AG04449 (cell line): ENCODE measurements at places on chromosomes 6 and 20.

DNA sequence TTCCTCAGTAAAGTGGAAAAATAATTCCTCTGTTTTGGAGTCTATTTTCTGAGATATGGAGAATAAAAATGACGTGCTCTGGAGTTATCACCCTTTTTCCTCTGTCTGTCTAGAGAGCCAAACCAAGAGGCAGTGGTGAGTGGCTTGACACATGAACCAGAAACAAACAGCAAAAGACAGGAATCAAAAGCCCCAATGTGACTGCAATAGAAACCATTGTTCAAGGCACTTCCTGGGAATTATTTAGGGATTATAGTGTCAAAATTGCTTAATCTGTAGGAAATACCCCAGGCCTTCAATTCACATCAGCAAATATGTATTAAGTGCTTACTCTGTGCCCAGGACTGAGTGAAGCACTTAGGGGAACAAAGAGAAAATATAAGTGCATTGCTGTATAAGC, 560.4 kb upstream of the JAG1 start:
- no peak for DNase-seq

DNA sequence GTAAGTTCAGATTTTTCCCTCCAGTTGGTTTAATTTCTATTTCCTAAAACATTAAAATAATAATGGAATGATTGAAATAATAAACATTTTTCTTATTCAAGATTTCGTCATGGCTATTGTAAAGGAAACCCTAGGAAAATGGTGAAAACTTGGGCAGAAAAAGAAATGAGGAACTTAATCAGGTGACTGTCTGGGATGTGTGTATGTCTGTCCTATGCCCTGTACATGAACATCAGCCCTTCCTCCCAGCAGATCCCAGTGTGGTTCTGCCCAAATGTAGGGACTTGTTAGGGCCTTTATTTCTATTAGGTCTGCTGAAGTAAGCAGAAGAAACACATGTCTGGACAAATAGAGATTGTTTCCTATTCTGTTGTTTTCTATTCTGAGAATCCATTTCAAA, 13.1 kb downstream of the RIOK1 start:
- no peak for DNase-seq

DNA sequence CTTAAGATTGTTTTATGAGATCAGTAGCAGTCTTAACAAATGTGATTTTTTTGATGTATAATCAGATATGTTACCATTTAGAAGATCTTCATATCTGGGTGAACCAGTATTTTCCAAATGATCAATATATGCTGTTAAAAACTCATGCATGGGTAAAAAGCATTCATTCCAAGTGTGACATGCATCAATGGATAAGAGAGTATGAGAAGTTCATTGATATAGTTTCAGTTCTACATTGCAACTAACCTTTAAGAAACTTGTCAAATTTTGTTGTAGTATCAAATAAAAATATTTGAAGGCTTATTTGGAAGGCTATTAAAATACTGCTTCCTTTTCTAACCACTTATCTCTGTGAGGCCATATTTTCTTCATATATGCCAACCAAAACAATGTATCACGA, 117.7 kb downstream of the FIG4 start:
- DNase-seq, result no peak

DNA sequence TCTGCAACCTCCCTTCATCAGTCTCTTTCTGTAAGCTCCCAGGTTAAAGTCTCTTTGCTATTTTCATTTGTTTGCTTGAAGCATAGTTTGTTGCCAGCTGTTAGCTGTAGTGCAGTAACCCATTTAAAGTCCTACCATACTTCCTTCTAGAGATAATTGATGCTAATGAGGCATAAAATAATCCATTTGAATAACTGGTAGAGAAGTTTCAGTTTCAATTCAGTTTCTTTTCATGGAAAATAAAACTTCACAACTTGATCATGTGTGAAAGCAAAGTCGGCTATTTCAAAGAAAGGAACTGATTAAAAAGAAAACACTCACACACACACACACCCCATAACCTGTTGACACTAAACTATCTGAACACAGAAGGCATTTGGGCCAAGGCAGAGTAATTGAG, 68.5 kb upstream of the TENT5A start:
- DNase-seq, result no peak

- DNase-seq, result no peak
Measured at GRCh38 chr20:62494980-62495748, 19.4 kb upstream of the GATA5 start.

DNA sequence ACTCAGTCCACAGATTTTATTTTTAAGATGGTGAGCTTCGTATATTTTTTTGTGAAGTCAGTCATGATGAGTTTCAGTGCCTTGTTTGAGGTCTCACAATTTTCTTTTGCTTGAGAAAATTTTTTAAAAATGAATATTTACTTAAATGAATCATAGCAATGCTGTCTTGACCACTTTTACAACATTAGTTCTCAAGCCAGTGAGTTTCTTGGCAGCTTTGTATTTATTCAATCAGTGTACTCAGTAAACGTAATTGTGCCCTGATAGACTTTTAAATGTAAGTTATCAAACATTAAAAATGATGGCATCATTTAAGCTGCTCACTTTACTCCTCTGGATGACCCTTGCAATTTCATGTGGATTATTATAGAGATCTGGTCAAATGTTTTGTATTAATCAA, 261.4 kb downstream of the KHDC1L start:
- DNase-seq, result no peak

GRCh38 chr6:53161481-53162009, 12.9 kb upstream of the GCM1 start:
- DNase-seq, result no peak

GRCh38 chr20:31484001-31484400, 8.9 kb downstream of the REM1 start:
- no peak for DNase-seq

DNA sequence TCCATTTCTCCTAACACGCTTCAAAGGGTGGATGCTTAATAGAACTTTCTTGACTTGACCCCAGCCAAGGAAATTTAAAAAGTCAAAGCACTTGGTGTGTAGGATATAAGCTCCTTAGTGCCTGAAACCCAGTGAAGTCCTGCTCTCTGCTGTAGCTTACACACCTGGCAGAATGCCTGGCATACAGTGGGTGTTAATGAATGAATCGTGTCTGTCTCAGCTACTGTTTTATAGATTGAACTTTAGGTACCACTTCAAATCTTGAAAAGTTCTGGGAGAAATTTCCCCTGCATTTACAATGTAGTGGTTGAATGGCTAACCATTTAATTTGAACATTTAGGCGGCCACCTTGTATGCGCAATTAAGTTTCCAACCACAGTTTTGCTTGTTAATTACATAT, 70.5 kb upstream of the ZNF217 start:
- no peak for DNase-seq

- DNase-seq, result no peak
Measured at GRCh38 chr6:33095681-33096080, 19.9 kb downstream of the HLA-DPB1 start.

DNA sequence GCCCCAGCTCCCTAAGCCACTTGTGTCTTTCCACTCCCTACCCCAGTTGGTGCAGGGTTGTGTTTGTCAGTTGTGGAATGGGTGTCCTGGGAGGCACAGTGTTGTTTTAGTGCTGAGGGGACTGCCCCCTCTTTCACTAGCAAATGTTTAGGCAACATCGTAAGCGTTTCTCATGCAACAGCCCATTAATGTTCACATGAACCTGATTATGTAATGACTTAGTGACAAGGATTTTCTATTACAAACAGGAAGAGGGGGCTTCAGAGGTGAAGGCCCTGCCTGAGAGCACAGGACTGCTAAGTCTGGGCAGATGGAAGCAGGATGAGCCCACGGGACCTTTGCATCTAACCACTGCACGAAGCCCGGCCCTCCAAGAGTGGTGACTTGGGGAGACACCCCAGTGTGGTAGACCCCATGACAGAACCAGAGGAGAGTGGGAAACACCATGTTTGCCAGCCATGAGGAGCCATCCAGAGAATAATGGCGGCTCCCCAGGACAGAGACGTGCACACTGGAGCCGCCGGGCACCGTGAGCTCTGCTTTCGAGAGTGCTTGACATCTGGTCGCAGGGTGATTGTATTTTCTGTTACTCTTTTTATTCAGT, 339.7 kb downstream of the THBS2 start:
- DNase-seq, result no peak

- no peak for DNase-seq
Measured at GRCh38 chr6:102686461-102686860, 1293.0 kb downstream of the GRIK2 start.

- DNase-seq, result no peak
Measured at GRCh38 chr6:42225029-42225339, 7.3 kb upstream of the MRPS10 start.

GRCh38 chr20:62387933-62388635, 1.2 kb downstream of the RPS21 start:
- DNase-seq, result no peak

DNA sequence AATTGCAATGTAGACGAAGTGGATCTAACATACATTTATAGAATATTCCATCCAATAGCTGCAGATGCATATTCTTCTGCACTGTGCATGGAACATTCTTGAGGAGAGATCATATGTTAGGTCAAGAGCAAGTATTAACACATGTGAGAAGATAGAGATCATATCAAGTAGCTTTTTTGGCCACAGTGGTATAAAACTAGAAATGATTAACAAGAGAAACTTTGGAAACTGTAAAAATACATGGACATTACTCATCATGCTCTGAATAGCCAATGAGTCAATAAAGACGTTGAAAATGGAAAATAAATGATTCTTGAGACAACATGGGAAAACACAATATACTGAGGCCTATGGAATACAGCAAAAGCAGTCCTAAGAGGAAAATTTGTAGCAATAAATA, 94.2 kb downstream of the STXBP5 start:
- DNase-seq, result no peak

GRCh38 chr20:10093087-10093591, 58.4 kb downstream of the ANKEF1 start:
- no peak for DNase-seq

GRCh38 chr6:69489970-69490369, 306.8 kb downstream of the LMBRD1 start:
- DNase-seq, result no peak

DNA sequence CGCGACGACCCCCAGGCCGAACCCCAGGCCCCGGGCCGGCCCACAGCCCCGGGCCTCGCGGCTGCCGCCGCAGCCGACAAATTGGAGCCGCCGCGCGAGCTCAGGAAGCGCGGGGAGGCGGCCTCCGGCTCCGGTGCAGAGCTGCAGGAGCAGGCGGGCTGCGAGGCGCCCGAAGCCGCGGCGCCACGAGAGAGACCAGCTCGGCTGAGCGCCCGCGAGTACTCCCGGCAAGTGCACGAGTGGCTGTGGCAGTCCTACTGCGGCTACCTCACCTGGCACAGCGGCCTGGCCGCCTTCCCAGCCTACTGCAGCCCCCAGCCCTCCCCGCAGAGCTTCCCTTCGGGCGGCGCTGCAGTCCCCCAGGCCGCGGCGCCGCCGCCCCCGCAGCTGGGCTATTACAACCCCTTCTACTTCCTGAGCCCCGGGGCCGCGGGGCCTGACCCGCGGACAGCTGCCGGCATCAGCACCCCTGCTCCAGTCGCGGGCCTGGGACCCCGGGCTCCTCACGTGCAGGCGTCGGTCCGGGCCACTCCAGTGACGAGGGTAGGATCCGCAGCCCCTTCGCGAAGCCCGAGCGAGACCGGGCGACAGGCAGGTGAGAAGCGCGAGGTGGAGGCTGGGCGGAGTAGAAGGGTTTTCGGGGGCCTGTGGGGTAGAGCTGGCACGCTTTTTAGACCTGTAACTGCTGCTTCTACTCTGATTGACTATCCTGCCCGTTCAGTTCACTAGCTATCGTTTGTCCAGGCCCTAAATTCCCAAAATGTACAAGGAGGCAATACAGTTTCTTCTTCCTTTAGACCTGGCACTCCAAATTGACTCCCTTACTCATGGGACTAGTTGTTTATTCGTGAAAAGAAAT, 654 bp downstream of the FAM8A1 start:
- no peak for DNase-seq

DNA sequence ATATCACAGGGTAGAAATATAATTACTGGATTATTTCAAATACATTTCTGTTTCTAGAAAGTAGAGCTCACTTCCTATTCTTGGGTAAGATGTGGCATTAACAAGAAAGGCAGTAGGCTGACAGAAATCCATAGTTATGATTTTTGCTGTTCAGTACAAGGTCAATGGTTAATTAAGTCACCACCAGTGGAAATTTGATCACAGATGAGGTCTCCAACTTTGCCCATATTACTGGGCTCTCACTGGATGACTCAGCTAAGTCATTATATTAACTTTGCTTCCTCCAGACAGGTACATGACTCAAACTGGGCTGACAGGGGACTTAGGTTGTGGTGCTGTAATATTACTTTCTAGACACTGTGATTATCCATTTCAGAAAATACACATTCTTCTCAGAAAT, 212.4 kb downstream of the GRIK2 start:
- no peak for DNase-seq

DNA sequence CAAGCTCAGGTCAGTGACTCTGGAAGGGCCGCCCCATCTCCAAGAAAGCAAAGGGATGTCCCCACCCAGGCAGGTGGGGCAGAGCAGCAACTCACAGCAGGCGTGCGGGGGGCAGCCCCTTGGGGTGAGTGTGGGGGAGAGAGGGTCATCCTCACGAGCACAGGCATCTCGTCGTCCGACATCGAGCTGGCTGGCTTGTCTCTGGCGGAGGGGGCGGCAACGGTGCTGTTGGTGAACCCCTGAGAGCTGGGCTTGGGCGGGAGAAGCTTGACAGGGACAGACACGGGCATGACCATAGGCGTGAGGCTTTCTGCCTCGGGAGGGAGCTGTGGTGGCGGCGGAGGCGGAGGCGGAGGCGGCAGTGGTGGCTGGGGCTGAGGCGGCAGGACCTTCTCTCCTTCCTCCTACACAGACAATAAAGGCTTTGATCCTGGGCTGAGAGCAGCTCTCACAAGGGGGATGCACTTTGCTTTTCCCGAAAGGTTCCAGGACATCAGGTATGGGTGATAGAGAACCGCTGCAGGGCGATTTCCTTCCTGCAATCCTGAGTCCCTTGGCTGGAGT, 45.6 kb upstream of the MRPS10 start:
- DNase-seq, result no peak

- no peak for DNase-seq
Measured at GRCh38 chr20:2524709-2525506, 11.5 kb upstream of the TMC2 start.

- DNase-seq, result no peak
Measured at GRCh38 chr6:14756340-14756739, 489.5 kb upstream of the JARID2 start.

DNA sequence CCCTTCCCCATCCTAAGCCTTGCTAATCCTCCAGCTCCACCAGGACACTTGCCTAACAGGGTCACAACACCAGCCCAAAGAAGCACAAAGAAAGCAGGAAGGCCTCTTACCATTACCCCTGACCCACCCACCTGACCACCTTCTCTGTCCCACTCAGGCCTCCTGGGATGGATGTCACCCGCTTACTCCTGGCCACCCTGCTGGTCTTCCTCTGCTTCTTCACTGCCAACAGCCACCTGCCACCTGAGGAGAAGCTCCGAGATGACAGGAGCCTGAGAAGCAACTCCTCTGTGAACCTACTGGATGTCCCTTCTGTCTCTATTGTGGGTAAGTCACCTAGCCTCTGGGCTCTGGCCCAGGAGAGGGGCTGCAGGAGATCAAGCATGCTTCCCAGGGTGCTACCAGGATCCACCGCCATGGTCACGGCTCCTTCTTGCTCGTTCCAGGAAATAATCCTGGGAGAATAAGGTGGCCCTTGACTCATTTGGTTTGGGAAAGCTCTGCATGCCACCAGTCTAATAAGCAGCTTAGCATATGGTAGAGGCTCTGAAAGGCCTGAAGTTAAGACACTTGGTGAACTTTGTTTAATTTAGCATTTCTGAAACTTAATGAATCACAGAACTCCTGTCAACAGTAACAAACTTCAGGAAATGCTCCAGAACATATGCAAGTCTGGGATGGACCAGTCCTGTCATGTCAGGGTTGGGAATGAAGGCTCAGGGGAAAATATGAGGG, 19.2 kb downstream of the ASIP start:
- no peak for DNase-seq
